CD4-positive, alpha-beta T cell treated with Interleukin-10 for 1 hour (primary cell): ENCODE measurements at places on chromosomes 5 and 9.

GRCh38 chr9:125646217-125646616 is 60.8 kb downstream of the MAPKAP1 start:
- DNase-seq: no peak

- DNase-seq: no peak
These were observed 187.9 kb downstream of the EBF1 start for GRCh38 chr5:158911693-158912363.

DNA sequence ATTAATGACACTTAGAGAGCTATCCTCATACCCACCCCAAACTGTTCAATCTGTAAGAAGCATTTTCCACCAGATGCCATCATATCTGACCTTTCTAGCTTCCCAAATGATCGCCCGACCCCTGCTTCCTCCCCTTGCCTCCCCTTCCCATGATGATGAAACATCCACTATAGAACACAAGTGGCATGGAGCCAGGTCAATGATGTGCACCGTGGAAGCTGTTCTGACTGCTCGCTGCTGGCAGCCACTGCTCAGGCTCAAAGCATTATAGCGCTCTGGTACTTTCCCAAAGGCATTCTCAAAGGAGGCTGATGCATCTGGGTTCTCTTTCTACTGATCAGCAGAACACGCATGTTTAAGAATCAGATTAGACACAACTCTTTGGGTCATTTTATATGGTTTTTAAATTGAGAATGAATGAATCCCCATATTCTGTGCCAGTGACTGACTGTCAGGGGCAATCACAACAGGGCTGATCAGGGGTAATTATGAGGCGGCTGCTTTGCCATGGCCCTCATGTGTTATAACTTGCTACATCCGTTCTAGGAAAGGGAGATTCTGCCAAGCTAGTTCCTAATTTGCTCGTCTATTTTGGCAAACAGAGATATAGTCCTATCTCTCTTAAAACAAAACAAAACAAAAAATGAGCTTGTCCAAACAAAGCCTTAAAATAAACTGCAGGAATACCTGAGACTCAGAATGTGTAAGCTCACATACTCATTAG is 343.7 kb downstream of the ENC1 start:
- no peak for DNase-seq

GRCh38 chr5:149325894-149326293 is 19.4 kb upstream of the GRPEL2 start:
- no peak for DNase-seq

GRCh38 chr5:36073595-36074216 is 7.0 kb upstream of the UGT3A2 start:
- DNase-seq: peak; percentile 12

DNA sequence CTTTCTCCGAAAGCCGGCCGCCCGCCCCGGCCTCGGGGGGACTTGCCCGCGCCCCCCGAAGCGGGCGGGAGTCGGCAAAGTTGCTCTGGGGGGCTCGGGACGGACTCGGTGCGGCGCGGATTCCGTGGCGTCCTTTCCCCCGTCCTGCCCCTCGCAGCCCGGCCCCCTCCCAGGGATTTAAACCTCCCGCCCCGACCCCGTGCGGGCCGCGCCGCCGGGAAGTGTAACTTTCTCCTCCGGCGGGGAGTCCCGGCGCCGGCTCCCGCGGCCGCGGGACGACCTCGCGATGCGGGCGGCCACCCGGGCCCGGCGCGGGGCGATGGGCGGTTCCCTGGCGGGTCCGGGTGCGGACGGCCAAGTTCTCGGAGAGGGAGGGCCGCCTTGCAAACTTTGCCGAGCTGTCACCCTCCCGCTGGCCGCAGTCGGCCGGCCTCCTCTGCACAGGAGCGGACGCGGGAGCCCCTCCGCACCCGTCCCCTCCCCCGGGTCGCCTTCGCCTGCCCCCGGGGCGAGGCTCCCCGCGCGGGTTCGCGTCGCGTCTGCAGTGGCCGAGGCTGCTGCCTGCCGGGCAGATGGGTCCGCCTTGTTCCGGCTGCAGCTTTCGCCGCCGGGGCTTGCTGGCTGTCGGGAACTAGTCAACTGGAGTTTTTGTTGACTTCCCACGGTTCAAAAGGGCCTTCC is 732 bp downstream of the PBX3 start:
- peak; percentile 30 for DNase-seq

DNA sequence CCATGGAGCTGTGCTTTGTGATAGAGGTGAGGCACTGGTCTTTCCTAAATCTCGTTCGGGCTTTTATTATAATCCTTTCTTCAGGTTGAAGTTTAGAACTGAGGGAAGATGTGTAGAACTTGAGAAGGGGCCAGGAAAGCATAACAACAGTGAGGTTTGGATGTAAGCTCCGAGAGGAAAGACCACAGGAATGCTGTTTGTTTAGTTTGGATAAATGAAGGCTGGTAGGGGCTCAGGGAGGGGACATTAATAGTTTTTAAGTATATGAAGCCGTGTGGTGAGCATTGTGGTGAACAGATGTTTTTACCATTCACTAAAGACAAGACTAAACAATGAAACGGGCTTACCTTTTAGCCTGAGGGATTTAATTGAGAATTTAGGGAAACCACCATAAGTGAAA is 130.8 kb downstream of the ARHGAP26 start:
- no peak for DNase-seq

GRCh38 chr9:93186215-93186945 is 2.4 kb downstream of the WNK2 start:
- DNase-seq: no peak

GRCh38 chr9:94927762-94928670 is 201.5 kb downstream of the AOPEP start:
- DNase-seq: no peak

DNA sequence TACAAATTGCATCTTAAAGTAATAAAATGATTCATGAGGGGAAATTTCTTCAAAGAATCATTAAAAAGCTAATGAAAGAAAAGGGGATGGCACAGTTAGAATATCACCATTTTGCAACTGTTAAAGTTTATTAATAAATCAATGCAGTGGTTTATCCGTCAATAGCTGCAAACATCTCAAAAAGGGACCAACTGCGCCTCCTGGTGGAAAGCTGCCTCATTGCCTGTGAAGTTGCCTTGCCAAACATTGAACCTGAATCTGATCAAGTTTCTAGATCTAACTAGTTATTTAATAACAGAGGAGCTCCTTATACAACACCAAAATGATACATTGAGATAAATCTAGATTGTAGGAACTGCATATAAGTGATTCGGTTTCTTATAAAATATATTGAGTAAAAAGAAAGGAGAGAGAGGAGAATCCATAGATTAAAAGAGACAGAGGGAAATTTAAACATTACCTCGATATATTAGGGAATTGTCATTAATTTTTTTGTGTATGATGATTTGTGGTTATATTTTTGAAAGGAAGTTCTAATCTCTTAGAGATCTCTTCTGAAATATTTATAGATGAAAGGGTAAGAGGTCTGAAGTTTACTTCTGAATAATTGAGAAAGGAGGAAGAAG is 6.9 kb upstream of the NDUFB6 start:
- peak; percentile 84 for DNase-seq

DNA sequence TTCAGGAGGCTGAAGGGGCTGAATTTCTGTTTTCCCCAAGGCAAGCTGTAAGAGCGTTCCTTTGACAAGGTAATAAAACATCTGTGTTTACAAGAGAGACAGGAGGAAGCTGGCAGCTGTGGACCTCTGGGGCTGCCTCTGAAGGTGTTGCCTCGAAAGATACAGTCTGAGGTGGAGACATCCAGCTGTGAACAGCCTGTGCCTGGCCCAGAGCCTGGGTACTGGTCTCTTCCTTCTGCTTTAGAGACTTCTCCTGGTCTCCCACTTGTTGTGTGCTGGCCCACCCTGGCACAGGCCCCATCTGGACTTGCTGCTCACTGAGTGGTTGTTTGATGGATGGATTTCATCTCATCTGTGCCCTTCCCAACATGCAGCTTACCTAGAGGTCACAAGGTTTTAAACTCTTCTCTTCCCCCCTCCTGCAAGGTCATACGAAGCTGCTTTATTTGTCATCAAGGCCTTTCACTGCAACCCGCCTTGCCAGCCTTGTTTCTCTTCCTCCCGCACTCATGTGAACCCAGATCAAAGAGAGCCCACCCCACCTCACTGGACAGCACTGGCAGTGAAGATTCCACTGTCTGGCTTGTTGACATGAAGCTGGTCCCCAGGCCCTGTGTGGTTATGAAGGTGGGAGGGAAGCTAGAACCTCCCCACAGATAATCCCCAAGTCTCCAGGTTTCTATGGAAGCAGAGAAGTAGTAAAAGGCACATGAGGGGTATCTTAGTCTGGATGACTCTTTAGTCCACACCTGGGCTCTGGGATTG is 35.0 kb upstream of the ALDH1B1 start:
- DNase-seq: no peak

GRCh38 chr9:78544230-78544629 is 247.3 kb downstream of the PSAT1 start:
- no peak for DNase-seq

DNA sequence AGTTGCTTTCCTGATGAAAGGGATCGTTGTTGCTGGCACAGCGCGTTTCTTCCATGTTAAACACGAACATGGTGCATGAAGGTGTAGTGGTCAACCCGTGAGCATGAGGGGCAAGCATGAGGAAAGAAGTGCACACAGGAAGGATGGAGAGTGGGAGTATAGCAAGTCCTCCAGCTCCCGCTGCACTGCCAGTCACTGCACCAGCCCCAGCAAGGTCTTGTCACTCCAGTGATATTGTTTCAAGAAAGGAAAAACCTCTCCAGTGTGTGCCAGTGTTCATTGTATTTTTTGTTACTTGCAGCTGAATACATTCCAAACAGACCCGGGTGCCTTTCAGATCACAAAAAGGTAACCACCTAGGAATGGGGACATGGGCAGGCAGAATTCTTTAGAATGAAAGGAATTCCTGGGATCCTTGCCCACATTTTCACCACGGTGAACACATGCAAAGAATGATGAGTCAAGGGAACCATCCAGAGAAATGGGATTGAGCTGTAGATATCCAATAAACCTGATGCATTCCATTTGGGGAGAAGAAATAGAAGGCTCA is 186.3 kb downstream of the AOPEP start:
- DNase-seq: no peak

DNA sequence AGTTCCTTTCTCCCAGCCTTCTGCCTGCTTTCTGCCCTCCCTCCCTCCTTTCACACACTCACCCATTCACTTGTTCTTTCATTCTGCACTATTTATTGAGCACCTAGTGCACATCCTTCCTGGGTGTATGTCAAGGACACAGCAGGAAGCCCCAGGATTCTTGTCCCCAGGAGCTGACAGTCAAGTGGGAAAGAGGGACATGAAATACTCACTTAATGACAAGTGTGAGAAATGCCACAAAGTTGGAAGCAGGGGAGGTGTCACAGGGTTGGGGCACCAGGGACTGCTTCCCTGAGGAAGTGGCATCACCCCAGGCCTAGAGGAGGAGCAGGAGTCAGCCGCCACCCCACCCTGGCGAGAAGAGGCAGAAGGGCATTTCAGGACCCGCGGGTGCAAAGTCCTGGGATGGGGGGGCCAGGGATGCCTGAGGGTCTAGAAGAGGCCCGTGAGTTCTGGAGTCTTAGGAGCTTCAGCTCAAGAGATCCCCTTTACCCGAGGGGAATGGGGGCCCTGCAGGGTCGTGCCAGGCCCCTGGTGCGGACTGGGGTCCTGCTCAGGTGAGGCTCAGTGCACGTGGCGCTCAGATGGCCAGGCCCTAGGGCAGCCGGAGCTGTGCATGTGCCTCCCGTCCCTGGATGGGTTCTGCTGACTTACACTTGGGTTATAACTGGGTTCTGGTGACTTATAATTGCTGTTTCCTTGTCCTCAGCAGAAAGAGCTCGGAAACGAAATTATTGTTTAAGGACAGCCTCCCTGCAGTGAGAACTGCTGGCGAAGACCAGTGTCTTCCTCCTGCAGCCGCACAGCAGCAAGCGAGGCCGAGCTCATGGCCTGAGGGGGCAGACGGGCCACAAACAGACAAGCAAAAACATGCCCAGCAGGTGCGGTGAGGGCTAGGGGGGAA is 16.9 kb upstream of the LAMC3 start:
- DNase-seq: no peak

DNA sequence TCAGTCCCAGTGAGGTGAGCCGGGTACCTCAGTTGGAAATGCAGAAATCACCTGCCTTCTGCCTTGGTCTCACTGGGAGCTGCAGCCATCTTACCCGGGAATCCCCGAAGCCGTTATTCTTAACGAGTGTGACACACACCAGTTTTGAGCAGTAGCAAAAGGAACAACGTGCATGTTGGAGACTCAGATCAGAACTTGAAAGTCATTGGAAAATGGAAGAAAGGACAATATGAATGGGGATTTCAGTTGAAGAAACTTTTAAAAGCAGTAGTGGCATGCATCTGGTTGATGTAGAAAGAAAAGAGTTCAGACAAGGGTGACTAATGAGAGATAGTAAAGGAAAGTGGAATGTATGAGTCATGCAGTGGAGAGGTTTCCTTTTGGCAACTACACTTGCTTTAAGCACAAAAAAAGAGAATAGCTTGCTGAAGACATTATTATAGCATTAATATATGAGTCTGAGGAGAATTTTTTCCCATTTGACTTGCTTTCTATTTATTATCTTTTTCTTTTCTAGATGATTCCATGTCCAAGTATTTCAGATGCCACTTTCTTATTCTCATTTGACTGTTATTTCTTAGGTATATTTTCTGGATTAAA is 44.4 kb upstream of the ANKDD1B start:
- peak; percentile 23 for DNase-seq

- peak; percentile 3 for DNase-seq
These were observed 59.8 kb downstream of the KIAA1958 start for GRCh38 chr9:112546149-112547012.

GRCh38 chr9:129910628-129911567 is 75.6 kb downstream of the USP20 start:
- no peak for DNase-seq

GRCh38 chr9:95143591-95144561 is 173.6 kb downstream of the FANCC start:
- no peak for DNase-seq

- peak; percentile 3 for DNase-seq
These were observed 231.3 kb downstream of the NPR3 start for GRCh38 chr5:32942225-32942989.

GRCh38 chr5:10030219-10030831 is 219.4 kb downstream of the ATPSCKMT start:
- DNase-seq: no peak

- DNase-seq: no peak
These were observed 99.1 kb downstream of the COL23A1 start for GRCh38 chr5:178490935-178491652.

GRCh38 chr5:52804387-52804791 is 16.7 kb downstream of the ITGA1 start:
- no peak for DNase-seq
